WTC11 (cell line): ENCODE measurements at places on chromosomes 11 and 22. TPM values are rescaled to one million over a fixed set of nuclear protein-coding genes. Genes with fewer than 3 reads are reported as not detected.
A peak's percentile ranks its signal among the peaks of the same experiment; 100 is the strongest.

DNA sequence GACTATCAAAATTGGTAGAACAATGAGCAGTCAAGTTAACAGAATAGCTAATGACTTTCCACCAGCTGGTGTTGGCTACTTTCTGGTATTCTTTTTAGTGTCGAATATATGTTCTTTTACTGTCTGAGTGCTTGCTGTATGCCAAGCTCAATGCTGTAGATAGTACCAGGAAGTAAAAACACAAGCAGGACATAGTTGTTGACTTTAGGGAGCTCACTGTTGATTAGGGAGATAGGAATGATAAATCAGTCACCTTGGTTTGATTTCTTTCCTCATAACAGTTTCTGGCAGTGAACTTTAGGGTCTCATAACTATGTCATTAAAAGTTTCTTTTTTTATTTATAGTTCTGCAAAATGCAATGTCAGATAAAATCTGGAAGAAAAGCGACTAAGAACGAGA is 9.0 kb downstream of the HMGXB4 start:
- DNase-seq, result no peak

GRCh38 chr11:33719587-33719986 is 16.6 kb downstream of the CD59 start:
- no peak for DNase-seq

GRCh38 chr11:77096591-77097019 is 6.0 kb upstream of the OMP start:
- no peak for DNase-seq

- no peak for DNase-seq
Measured at GRCh38 chr11:34948696-34949095, 32.3 kb downstream of the PDHX start.

DNA sequence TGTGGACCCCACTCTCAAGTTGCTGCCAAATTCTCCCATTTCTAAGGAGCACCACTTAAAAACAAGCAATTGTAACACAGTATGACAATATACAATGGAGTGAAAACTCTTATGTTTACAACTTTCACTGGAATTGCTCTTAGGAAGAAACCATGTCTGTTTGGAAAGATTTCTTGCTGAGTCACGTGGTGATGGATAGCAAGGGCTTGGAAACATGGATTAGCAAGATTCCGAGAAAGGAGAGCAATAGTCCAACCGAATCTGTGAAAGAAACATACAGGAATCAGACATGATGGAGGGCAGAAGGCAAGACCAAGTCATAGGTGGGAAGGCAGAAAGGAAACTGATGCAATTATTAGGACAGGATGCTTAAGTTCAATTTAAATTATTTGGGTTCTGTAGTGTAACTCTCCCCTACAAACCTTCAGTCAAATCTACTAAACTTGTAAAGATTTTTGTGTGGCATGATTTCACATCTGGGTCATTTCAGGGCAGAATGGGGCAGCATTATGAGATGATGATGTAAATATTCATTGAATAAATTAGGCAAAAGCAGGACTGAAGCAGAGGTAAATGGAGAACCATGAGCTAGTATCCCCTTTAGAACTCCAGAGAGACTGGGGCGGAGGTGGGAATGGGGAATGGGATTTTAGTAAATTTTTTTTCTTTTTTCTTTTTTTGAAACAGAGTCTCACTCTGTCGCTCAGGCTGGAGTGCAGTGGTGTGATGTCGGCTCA is 27.8 kb upstream of the THY1 start:
- no peak for DNase-seq

- peak; percentile 25 for DNase-seq
Measured at GRCh38 chr22:17257121-17258001, 38.1 kb upstream of the ADA2 start.

DNA sequence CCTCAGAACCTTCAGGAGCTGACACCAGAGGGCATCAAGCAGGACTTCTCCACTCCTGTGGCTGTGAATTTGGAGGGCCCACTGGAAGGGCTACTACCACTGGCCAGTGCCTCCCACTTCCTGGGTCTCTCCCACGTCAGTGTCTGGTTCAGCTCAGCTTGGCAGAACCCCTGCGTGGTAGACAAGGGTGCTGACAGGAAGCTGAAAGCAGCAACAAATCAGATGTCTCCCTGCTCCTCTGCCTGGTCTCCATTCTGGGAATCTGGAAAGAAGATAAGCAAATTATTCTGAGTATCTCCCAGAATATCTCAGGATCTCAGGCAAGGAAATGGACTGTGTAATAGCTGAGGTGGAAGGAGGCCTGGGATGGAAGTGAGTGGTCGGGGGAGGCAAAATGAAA is 61.5 kb downstream of the TMPRSS5 start:
- no peak for DNase-seq

GRCh38 chr11:6403539-6403938 is 13.3 kb downstream of the SMPD1 start:
- DNase-seq, result no peak

GRCh38 chr11:69611548-69612526 is 29.1 kb upstream of the CCND1 start:
- DNase-seq, result no peak

DNA sequence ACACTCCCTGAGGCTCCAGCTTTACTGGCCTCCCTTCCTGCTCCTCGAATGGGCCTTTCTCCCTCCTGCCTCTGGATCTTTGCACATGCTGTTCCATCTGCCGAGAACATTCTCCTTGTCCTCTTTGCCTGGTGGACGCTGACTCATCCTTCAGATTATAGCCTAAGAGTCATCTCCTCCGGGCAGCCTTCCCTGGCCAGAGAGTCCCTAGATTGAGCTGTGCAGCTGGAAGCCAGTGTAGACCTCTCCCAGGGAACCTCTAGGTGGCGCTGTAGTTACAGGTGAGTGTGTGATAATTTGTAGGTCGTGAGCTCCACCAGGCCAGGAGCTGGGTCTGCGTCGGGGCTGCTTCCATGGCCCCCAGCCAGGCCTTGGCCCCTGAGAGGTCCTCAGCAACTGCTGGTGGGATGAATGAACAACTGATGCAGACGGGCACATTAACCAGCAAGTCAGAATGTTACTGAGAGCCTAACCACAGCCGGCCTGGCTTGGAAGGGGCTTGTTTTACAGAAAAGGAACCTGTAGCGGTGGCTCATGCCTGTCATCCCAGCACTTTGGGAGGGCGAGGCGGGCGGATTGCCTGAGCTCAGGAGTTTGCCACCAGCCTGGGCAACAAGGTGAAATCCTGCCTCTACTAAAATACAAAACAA is 8.7 kb downstream of the PNPLA5 start:
- peak; percentile 78 for DNase-seq

GRCh38 chr11:103942646-103943045 is 93.8 kb upstream of the DDI1 start:
- no peak for DNase-seq

GRCh38 chr11:20192151-20192550 is 31.9 kb upstream of the DBX1 start:
- DNase-seq, result no peak

- no peak for DNase-seq
Measured at GRCh38 chr11:937841-938261, 12.2 kb downstream of the AP2A2 start.

DNA sequence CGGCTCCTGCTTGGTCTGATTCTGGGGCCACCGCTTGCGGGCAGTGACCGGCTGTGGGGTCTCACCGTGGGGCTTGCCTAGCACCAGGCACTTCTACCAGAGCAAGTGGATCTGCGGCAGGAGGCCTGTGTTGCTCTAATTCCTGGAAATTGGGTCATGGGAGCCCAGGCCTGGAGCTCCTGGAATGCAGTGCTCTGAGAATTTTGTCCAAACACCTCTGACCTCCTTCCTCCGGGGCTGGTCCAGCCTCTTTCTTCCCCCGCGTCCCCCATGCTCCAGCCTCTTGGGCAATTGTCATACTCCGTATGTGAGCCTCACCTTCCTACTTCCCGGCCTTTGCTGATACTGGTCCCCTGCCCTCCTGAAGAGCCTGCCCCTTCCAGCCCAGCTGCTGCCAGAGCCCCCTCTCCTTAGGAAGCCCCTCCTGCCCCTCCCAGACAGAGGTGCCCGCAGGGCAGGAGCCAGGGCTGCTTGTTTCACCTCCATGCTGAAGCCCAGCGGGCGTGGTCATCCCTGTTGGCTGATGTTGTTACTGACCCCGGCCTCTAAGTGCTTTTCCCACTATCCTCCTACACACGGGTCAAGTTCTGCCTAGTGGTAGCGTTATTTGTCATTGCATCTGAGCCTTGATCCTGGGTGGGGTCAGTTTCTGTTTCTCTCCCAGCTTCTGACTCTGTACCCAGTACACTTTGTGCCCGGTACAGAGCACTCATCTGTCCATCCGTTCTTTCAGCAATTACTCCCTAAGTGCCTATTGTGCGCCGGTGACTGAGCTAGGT is 9.6 kb downstream of the MGAT3 start:
- no peak for DNase-seq

GRCh38 chr11:25890626-25891260 is 441.2 kb upstream of the ANO3 start:
- DNase-seq, result no peak

GRCh38 chr11:7570241-7570640 is 56.4 kb downstream of the PPFIBP2 start:
- DNase-seq, result no peak

- no peak for DNase-seq
Measured at GRCh38 chr11:95432714-95433503, 201.9 kb upstream of the SESN3 start.

DNA sequence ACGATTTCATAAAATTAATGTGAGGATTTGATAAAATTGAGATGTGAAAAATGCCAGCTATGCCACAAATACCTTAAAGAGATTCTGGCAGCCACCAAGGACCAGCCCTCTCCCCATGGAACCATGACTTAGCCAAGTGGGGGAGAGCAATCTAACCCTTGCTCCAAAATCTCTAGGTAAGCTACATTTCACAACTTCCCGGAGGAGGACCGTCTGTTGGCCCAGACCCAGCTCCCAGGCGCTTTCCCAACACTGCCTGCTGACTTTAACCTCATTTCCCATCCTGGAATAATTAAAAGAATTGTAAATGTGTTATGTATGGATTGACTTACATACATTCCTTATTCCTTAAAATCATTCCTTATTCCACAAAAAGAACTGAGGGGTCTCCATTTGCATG is 47.5 kb upstream of the TENM4 start:
- DNase-seq, result no peak

- DNase-seq, result no peak
Measured at GRCh38 chr22:23583153-23583552, 3.1 kb upstream of the IGLL1 start.

Gene SORL1
- total RNA-seq, result 78.1 to 87.1 TPM (median 78.1 TPM) in 3 replicates

Gene OR52N4
- total RNA-seq, result 0.23 to 0.52 TPM (median 0.44 TPM) in 3 replicates

Gene PRAME
- 1.4 to 1.7 TPM (median 1.5 TPM) in 3 replicates for total RNA-seq

Gene HORMAD2
- not detected in 3 replicates for total RNA-seq

Gene MS4A6A
- total RNA-seq, result 0.16 to 0.39 TPM in 2 of 3 replicates, not detected in the other

Gene RHOD
- total RNA-seq, result 13.1 to 16.3 TPM (median 15.9 TPM) in 3 replicates

Gene CDC42EP2
- 11.0 to 15.2 TPM (median 11.5 TPM) in 3 replicates for total RNA-seq

Gene GRM5
- 0.11 to 0.13 TPM (median 0.11 TPM) in 3 replicates for total RNA-seq

Gene FREY1
- 1.6 to 2.1 TPM (median 1.8 TPM) in 3 replicates for total RNA-seq

Gene HBG1
- total RNA-seq, result 1.5 to 3.4 TPM (median 2.7 TPM) in 3 replicates
